ENCODE measurements at places on chromosomes 1 and 21. TPM values are rescaled to one million over a fixed set of nuclear protein-coding genes. Genes with fewer than 3 reads are reported as not detected.

- no peak for DNase-seq
Observed at GRCh38 chr1:201988601-201989000, 6.2 kb downstream of the RNPEP start.

- no peak for DNase-seq
Observed at GRCh38 chr1:40462956-40463590, 12.8 kb downstream of the ZFP69B start.

- DNase-seq: no peak
Observed at GRCh38 chr21:42863504-42863870, 15.9 kb downstream of the WDR4 start.

- DNase-seq: no peak
Observed at GRCh38 chr1:12506281-12507280, 111.4 kb downstream of the DHRS3 start.

DNA sequence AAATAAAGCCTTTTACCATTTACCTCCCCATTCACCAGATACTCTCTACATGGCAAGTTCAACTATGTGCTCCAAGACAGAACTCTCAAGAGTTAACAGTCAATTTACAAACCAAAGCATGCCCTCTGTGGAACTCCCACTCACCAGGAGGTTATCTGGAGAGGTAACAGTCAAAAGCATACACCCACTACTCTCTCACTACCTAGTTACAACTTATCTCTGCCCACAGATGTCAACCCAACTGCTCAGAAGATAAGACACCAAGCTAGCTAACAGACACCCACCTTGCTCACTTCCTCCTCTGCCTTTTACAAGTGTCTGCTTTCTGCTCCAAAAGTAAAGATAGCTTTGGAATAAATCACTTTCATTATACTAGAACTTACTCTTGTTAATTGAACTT lies 131.0 kb downstream of the TRIM33 start:
- DNase-seq: no peak

DNA sequence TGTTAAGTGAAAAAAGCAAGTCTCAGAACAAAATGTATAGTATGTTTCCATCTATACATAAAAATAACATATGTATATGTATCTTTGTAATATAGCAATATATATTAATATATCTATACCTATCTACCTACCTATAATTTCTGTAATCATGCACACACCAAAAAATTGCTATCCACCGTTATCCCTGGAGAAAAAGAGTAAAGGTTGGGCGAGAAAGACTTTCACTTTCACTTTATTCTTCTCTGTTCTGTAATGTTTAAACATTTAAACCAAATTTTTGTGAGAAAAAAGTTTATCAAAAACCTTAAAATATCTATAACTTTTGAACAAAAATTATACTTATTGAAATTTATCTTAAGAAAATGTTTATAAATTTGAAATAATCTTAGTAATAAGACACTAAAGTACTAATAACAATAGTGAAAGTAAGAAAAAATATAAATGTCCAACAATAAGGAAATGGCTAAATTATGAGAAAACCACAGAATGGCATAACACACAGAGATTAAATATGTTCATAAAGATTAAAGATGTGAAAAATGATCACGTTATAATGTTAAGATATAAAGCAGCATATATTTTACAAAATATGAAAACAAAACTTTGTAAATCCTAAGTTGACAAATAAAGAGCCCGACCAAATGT lies 74.0 kb upstream of the LRRC53 start:
- DNase-seq: peak; percentile 6

DNA sequence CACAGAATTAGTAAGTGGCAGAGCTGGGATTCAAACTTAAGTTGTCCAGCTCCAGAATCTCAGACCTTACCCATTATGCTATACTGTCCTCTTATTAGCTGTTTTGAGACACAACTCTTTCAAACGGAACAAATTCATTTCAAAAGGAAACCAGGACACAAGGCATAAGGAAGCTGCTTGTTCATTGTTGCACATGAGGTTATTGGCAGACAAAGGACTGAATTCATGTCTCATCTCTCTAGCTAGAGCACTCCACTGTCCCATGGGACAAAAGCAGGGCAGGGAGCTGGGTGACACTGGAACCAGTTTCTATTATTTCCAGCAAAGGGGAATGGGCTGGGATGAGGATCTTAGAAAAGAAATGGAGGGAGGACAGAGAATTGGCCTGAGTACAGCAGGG lies 26.4 kb downstream of the CHI3L2 start:
- DNase-seq: no peak

DNA sequence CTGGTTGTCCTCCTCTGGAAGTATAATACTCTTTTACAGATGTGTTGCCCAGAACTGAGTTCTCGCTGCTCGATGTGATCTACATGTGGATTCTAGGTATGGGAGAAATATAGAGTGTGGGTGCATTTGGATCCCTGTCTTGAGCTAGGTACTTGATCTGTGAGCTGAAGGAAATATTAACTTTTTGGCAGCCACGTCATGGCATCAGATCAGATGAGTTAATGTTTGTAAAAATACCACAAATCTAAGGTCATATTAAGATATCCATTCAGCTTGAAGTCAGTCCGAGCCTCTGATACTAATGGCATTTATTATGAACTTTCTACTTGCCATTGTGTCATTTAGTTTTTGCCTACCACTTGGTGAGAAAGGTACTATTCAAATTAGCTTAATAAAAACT lies 24.6 kb downstream of the MAPKAPK2 start:
- no peak for DNase-seq

DNA sequence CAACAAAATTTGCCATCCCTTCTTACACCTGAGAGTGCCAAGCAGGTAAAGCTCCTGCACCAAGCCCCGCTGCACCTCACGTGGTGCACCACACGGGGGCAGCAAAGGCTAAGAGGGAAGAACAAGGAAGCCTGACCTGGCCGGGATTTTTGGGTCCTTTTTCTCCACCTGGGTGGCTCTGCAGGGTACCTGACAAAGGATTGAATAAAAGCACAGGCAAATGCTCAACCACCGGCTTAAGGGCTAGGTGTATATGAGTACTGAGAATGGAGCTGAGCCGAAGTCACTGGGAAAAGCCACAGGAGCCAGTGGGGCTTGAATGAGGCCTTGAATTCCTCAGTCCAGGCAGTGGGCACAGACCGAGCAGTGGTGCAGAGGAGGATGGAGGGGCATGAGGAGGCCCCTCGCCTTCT lies 36.4 kb downstream of the ZNF697 start:
- DNase-seq: peak; percentile 31

DNA sequence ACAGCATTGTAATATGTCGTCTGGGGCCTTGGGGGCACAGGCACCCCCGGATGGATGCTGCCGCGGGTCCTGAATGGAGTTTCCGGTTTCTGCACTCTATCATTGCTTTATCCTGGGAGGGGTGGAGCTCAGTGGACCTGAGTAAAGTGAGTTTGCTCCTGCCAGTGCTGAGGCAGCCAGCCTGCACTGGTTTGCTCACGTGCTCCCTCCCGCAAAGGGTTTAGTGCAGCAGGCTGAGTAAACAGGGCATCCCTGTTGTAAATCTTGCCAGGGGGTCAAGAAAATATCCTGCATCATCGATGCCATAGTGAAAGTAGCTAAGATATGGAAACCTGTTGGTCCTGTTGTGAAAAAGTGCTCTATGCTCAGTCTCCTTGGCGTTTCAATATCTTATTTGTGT lies 85.6 kb upstream of the BRINP3 start:
- no peak for DNase-seq

DNA sequence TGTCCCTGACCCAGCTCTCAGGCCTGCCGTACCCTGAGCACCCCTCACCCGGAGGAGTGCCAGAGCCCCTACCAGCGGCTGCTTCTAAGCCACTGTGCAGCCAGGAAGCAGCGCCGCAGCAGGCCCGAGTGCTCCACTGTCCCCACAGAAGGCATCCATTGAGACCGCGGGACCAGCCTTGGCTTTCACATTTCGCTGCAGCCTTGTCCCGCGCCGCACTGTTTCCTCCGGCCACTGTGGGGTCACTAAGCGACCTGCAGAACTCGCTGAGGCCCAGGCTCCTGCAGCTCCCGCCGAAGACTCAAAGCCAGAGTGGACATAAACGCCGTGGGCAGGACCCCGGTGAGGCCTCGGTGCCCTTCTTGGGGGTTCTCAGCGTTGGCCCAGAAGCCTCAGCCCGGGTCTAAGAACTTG lies 3.0 kb downstream of the ALX3 start:
- DNase-seq: no peak

DNA sequence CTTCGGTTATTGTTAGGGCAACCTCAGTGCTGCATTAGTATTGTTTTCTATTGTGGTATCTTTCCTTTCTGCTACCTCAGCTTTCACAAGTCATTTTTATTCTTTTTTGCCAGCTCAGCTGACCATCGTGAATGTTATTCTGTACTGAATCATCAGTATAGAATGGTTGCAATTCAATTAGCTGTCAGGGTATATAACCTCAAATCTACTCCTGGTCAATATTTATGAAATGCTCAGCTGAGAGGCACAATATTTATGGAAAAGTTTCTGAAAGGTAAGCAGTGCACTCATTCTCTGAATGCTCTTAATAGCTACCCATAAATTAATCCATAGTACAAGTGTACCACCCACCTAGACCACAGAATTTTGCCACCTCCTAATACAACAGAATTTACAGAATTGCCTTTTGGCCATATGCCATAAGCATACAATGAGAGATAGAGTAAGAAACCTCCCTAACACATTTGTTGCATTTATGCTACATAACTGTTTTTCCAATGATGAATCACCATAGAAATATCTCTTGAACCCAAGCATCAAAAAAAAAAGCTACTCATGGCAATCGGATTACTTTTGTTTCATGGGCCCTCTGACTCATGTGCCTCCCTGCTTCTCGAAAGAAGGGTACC lies 732.6 kb upstream of the CHRM3 start:
- DNase-seq: peak; percentile 83

DNA sequence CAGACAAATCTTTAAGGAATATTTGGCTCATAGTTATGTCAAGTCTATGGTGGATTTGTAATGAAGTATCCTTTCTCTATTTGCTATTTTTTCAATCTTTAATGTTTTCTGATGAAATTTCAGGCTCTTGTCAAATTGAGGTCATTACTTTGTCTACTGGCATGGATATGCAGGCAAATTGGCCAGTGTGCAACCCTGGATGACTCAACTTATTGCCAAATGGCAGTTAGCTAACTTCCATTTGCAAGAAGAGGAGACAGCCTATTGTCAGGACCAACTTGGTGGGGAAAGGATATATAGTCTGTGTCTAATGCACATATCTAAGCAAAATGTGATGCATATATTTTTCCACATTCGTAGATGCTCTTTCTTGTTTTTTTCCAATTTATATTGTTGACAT lies 530.5 kb downstream of the PTBP2 start:
- DNase-seq: peak; percentile 30

DNA sequence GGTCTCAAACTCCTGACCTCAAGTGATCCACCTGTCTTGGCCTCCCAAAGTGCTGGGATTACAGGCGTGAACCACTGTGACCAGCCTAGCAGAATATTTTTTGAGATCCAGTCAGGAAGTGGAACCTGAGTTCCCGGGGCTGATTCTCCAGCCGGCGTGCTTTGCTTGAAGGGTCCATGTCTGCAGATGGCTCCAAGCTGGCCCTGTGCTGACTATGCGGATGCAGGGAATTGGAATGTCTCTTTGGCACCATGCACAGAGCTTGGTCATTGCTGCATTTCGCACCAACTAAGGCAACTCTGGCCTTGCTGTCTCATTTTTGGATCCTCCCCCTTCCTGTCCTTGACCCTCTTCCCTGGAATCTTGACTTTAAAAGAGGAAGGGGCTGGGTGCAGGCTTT lies 28.1 kb downstream of the ARHGEF10L start:
- no peak for DNase-seq

DNA sequence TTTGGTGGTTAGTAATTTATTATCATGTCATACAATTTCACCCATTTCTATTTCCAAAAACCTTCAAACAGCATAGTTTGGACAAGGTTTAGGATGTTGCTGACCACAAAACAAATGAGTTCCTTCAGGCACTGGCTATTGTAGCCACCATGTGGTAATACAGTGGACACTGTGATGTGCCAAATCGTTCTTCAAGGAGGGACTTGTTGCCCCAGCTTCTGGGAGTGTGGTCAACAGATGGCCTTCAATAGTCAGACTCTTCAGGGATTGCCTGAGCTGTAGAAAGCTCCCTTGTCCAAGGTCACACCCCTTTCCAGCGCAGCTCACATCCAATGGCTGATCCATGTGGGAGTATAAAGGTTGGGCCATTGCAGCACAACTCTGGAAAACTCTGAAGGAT lies 2.6 kb downstream of the PDE4B start:
- DNase-seq: no peak

GRCh38 chr1:180083164-180083563 lies 71.5 kb upstream of the QSOX1 start:
- DNase-seq: no peak

DNA sequence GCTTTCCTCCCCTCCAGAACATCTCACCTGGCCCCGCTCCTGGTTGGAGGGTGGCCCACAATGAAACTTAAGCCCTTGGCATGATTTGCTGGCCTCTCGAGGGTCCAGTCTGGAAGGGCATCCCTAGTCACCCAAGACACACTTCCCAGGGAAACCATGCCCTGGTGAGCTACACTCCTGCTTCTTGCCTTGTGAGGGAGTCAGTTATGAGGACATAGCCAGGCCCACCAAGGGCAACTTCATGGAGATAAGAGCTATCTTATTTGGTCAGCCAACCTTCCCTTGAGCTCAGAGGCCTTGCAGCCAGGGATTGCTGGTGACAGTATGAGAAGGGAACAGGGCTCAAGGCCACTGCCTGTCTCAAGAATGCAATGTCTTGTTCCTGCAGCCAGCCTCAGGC lies 9.7 kb downstream of the TNR start:
- DNase-seq: no peak

GRCh38 chr1:69528376-69528775 lies 39.3 kb upstream of the LRRC7 start:
- no peak for DNase-seq

DNA sequence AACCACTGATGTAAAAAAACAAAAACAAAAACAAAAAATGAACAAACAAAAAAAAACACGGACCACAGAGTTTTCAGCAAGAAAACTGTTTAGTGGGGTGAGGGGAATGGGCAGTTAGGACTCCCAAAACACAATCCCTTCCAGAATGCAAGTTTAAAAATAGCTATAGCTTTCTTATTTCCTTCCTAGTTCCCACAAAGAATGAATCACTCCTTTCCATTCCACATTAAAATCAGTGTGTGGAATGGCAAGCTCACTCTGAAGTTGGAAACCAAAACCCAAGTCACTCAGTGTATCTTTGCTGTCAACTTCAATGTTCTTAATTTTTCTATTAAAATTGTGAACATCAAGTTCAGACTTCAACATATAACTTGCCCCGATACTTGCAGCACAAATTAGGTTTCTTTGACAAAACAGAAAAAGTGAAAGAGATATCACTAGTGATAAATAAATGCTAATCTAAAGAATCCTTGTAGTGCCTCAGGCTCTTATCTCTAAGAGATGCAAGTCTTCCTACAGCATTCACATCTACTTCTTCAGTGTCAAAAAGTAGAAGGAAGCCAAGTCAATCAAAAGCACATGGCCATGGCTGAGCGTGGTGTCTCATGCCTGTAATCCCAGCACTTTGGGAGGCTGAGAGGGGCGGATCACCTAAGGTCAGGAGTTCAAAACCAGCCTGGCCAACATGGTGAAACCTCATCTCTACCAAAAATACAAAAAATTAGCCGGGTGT lies 45.5 kb downstream of the TOR3A start:
- peak; percentile 67 for DNase-seq

The IFNAR1 gene
- total RNA-seq: 9.6 TPM

The FNDC10 gene
- total RNA-seq: 0.20 TPM

The HLX gene
- 2.9 TPM for total RNA-seq

The EFNA3 gene
- 7.0 TPM for total RNA-seq

The CCDC185 gene
- total RNA-seq: not detected

The PDE9A gene
- 0.02 TPM for total RNA-seq

The ARHGAP30 gene
- 4.0 TPM for total RNA-seq

The PLA2G2E gene
- not detected for total RNA-seq

The IRF6 gene
- 0.05 TPM for total RNA-seq
